ENCODE measurements at places on chromosomes 1 and 21. TPM values are rescaled to one million over a fixed set of nuclear protein-coding genes. Genes with fewer than 3 reads are reported as not detected.

- DNase-seq = no peak
Observed at GRCh38 chr1:45325851-45326506, 716 bp upstream of the HPDL start.

GRCh38 chr1:155966135-155966534, 12.2 kb downstream of the ARHGEF2 start:
- no peak for DNase-seq

- no peak for DNase-seq
Observed at GRCh38 chr1:5477716-5478115, 514.5 kb downstream of the NPHP4 start.

DNA sequence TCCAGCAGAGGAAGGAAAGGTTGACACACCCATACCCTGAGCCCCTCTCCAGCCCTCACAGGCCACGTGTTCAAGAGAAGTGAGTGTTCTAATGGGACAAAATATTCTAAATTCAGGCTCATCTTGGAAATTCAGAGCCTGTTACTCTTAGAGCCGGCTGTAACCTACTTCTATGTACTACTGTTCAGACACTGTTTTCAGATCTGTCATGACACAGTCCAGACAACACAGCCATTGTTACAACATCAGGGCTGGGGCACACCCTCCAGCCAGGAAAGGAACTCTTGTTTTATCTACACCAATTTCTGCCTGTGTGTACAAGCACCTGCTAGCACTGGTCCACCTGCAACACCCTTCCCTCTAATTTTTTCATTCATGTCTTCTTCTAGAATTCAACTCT, 145.4 kb upstream of the C8B start:
- no peak for DNase-seq

- DNase-seq = no peak
Observed at GRCh38 chr1:11606775-11607174, 47.5 kb downstream of the FBXO2 start.

GRCh38 chr1:245879091-245879490, 628.0 kb downstream of the SMYD3 start:
- no peak for DNase-seq

- no peak for DNase-seq
Observed at GRCh38 chr1:158752155-158752712, 2.3 kb upstream of the OR6K6 start.

DNA sequence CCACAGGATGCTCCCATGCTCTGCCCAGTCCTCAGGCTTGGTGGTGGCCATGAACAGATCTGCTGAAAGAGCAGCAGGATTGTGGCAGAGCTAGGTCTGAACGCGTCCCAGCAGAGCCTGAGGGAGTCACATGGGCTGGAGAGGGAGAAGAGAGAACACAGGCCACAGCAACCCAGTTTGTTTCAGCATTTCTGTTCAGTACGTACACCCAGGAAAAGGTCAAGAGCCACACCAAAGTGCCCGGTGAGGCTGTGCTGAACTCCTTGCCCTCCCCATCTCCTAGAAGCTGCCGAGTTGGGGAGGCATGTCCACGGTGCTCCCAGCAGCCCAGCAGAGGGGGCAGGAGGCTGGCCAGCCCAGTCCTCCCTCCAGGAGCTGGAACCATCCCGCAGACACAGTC, 5.5 kb downstream of the PKP1 start:
- DNase-seq = no peak

DNA sequence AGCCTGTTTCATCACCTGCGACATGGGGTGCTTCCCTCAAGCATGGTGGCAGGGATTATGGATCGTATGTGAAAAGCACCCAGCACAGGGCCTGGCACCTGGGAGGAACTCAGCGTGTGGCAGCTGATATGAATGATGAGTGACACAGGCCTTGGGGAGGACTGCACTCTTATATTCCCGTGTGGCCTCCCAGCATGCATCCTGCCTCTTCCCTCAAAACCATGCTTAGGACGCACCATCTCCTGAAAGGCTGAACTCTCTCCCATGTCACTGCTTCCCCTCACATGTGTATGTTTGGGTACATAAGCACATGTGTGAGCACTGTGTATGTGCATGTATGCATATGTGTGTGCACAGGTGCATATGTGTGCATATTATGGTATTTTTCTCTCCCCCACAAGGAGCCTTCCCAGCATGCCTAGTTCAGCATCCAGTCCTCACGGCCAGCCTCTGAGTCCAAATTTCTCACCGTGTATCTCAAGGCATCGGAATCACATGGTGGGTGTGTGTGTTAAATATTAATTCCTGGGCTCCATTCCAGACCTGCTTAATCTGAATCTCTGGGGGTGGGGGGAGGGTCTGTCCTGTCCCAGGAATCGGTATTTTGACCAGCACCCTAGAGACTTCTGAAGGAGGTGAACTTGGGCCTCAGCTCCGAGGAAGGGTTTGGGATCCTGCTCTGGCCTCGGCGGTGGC, 12.8 kb downstream of the MYOM3 start:
- DNase-seq = no peak

- no peak for DNase-seq
Observed at GRCh38 chr1:190067592-190067991, 410.1 kb downstream of the BRINP3 start.

- no peak for DNase-seq
Observed at GRCh38 chr1:101284021-101284420, 47.2 kb downstream of the S1PR1 start.

- no peak for DNase-seq
Observed at GRCh38 chr1:11352816-11353799, 80.1 kb downstream of the UBIAD1 start.

DNA sequence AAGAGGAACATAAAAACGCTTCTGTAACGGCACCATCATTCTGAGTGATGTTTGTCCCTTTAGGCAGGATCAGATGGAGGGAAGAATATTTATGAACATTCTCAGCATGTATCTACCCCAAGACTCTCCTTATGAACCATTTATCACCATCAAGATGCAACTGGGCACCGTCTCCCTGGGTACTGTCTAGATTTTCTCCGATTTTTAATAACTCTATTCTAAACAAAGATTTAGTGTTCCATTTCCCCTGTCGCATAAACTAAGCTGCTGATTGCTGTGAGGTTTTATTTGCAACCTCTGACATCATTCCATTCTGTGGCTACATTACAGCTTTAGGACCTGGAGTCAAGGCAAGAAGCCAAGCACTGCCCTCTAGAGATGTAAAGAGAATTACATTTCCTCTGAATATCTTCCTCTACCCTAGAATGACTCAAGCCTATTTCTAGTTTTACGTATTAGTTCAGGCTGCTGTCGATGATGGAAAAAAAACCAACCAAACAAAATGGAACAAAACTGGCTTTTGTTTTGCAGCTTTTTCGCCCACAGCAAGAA, 130.1 kb upstream of the MAP1LC3C start:
- no peak for DNase-seq

- DNase-seq = no peak
Observed at GRCh38 chr1:208528578-208529240, 284.5 kb upstream of the PLXNA2 start.

DNA sequence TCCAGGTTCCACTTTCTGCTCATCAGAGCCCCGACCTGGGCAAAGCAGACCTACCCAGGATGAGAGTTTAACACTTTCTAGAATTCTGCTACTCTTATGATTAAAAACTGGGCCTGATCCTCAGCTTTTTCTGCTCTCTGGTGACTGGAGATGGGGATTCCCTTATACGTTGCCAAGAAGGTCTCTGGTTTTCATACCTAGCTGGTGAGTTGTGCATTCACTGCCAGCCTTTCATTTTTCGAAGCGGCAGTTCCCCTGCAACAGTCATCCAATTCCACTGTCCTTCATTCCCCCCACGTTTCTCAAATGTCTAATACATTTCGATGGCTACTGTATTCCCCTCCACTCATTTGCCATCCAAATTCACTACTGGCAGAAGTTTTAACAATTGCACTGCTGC, 135.3 kb downstream of the ADSS2 start:
- no peak for DNase-seq

DNA sequence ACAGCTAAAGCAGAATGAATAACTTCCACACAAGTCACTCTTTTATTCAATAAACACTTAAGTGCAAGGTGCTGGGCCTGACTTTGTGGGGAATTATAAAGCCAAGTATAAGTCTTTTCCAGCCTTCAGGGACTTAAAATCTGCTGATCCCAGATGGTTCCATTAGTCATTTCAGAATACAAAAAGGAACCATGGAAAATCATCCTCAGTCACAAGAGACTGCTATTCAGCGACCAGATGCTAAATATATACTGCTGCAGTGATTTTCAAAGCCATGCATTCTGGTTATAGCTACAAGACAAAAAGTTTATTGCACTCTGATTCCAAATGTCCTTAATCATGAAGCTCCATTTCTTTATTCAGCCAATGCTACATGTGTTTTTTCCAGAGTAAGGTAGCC, 25.7 kb downstream of the GLMN start:
- no peak for DNase-seq

DNA sequence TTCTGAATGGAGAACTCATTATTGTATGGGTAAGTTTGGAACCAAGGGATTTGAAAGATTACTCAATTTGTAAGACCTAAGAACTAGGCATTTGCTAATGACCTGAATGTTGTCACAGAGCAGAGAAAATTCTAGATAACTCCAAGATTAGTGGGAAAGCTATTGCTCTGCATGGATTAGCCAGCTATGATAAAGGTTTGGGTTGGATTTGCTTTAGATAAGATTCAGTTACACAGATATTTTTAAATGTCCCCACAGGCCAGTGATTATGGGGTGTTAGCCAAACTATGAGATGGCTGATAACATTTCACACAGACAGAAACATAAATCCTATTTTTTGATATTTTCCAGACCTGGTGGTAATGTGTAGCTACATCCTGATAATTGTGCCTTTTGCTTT, 88.2 kb downstream of the NTPCR start:
- no peak for DNase-seq

DNA sequence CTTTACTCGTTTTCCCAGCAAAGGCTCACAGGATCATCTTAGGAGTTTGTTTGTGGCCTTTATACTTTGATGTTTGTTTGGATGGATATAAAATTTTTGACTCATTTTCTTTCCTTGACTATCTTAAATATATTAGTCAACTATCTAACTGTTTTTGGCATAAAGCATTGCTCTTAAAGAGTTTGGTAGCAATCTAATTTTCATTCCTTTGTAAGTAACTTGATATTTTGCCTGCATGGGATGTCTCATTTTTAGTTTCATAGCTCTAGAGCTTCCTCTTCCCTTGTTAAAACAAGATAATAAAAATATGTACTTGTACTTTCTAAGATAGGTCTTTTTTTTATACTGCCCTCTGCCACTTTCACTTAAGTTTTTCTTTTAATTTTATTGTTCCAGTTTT, 161.9 kb downstream of the MAGI3 start:
- no peak for DNase-seq

TDRD10 gene
- 6.7 TPM for total RNA-seq

USP24 gene
- 58.4 TPM for total RNA-seq

TSPAN2 gene
- 7.1 TPM for total RNA-seq

OR14K1 gene
- total RNA-seq = not detected

ANGPTL3 gene
- total RNA-seq = not detected

CNR2 gene
- total RNA-seq = not detected

GJB3 gene
- not detected for total RNA-seq

Data from tibial nerve (tissue), 4 donors.